ENCODE measurements at places on chromosomes 1 and 21. TPM values are rescaled to one million over a fixed set of nuclear protein-coding genes. Genes with fewer than 3 reads are reported as not detected.

GRCh38 chr1:153800516-153800915, 25.3 kb downstream of the SLC27A3 start:
- no peak for DNase-seq

KCNQ4 gene
- total RNA-seq = 0.17 TPM

NBPF4 gene
- not detected for total RNA-seq

DNA sequence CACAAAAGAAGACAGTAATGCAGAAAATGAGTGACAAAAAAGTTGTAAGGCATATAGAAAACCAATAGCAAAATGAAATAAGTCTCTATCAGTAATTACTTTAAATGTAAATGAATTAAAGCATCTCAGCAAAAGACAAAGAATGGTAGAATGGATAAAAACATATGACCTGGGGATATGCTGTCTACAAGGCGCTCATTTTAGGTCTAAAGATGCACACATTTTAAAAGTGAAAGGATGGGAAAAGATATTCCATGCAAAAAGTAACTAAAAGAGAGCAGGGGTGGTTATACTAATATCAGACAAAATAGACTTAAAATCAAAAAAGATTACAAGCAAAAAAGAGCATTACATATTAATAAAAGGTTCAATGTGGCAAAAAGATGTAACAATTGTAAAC, 41.2 kb downstream of the SPATA6 start:
- DNase-seq = no peak

All from T-helper 17 cell (primary cell).